GM23338 (cell line): ENCODE measurements at places on chromosomes 16 and 17.

- no peak for DNase-seq
Observed at GRCh38 chr17:75576661-75577060, 10.9 kb upstream of the MYO15B start.

- no peak for DNase-seq
Observed at GRCh38 chr16:3664187-3664896, 9.9 kb downstream of the DNASE1 start.

DNA sequence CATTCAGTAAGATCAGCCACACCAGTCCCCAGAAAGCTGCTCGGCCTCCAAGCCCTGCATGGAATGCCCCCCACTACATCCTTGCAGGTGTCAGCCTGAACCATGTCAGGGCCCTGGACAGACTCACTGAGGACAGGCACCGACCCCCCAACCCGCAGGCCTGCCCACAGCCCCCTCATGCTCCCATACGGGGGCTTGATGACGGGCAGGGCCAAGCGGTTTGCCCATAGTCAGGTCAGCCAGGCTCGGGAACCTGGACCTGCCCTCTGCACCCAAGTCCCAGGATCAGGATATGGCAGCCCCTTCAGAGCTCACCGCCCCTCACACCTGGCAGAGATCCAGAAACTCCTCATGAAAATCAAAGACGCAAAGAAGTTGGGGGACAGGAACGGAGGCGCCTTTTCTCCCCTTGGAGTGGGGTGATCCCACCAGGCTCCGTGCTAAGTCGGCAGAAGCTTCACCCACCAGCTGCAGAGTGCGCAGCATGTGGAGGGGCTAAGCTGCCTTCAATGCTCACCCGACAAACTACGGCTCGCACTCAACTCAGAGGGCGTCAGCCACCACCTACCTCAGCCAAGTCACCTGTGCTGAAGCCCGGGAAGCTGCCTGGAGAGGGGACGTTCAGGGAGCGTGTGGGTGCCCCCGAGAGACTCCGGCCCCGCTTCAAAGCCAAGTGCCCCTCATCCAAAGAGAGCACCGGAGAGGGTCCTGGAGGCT lies 26.5 kb downstream of the GNPTG start:
- no peak for DNase-seq

DNA sequence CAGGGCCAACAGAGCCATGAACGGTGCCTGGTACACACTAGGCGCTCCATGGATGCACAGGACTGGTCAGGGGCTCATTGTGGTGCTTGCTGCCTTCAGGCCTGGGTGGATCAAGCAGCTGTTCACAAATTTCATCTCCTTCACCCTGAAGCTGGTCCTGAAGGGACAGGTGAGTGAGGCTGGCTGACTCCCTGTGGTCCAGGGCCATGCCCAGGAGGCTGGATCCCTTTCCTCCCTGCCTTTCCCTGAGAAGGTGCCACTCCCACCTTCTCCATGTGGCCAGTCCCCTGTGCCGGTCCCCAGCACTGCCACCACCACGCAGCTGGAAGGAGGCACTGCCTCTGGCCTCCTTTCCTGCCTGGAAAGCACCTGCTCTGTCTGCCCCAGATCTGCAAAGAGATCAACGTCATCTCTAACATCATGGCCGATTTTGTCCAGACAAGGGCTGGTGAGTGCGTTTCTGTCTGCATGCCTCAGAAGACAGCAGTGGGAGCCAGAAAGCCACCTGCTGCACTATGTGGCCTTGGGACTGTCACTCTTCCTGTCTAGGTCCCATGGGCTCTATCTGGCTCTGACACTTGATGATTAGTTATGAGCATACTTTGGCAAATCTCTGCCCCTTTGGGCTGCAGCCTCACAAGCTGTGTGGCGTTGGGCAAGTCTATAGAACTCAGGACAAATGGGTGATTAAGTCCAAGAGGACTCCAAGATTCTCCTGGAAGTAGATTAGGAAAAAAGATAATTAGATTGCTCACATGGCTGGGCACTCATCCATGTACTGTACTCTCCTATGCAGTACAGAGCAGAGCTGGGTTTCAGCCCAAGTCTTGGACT lies 9.4 kb downstream of the CETP start:
- no peak for DNase-seq

- DNase-seq: no peak
Observed at GRCh38 chr16:19139436-19140091, 25.8 kb downstream of the ITPRIPL2 start.

DNA sequence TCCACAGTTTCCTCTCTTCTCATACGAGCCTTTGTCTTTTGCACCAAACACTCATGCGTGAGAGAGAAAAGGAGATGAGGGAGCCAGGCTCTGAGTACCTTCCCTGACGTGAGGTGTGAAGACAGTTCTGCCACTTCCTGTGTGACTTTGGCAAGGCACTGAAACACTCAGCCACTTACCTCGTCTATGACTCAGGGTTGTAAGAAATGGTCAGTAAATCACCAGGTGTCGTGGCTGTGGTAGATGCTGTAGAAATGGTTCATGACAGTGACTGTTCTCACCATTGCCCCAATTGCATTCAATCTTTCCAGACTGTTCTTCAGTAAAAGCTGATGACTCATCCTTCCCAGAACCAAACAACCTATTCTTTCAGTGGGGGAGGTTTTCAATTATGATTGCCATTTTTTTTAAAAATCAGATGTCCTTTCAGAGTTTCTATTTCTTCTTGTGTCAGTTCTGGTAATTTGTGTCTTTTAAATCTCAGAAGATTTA lies 49.2 kb upstream of the CBFA2T3 start:
- DNase-seq: no peak

DNA sequence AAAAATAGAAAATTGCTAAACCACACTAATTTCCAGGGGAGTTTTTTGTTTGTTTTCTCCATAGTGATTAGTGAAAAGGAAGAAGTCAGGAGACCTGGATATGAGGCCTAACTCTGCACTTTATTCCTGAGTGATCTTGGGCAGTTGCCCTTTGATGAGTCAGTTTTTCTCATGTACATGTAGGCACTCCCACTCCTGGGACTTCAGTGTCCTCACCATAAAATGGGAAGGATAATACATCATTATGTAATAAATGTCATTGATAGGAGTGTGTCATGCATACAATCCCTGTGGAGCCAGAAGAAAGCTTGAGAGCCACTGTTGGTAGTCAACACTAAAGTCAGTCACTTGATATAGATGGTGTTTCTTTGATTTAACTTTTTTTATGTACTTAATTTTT lies 32.5 kb downstream of the WIPF2 start:
- DNase-seq: no peak

DNA sequence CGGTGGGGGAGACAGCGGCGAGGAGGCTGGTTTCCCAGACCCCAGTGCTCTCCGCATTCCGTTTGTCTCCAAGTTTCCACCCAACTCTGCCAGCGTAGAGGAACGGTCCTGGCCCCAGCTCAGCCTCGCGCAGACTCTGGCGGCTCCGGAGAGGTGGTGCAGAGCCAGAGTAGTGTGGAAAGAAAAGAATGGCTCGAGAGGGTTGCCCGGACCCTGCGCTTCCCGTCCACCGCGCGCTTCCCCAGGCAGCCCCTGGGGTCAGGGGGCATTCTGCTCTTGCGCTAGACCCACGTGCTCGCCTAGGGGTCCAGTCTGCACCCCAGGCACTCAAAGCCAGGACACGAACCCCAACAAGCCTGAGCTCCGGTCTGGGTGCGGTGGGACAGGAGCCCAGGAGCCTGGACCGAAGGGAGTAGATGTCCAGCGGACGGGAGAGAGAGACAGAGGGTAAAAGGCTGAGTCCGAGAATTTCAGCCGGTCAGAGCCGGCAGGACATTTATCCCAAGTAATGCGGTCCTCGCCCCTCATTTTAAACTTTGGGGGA lies 3.8 kb downstream of the PMP22 start:
- peak; percentile 77 for DNase-seq

DNA sequence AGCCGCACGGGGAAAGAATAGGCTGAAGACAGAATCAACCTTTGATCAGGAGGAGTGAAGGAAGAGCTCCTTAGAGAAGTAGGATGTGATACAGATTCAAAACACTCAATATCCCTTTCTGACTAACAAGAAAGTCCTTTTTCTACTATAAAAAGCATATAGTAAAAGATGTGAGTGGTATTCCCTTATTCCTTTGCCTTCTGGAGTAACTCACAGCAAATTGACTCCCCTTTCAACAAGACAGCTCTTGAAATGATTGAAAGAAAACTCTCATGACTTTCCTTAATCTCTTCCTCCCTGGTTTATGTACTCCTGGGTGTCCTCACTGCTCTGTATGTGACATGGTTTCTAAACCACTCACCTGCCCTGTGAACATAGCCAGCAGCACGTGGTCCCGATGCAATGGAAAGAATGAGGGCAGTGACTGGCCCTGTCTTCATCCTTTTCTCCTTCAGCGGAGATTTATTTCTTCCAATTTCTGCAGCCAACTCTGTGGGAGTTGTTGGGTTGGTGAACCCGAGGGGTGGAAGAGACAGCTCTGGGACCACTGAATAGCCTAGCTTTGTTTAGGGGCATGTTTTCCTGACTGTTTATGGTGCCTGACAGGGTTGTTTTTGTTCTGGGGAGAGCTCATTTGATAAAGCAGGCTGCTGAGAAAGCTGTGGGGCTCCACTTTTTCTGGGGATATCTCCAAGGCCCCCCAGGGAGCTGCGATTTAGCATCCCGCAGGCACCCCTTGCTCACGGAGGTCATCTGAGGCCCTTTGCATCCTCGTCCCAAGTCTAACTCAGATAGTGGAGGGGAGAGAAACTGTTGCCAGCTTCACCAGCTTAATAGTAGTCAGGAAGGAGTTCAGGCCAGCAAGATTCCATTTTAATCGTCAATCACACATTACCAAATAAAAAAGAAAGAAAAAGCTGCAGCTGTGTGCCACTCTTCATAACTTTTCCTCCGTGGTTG lies 46.7 kb downstream of the MAP2K6 start:
- peak; percentile 21 for DNase-seq

DNA sequence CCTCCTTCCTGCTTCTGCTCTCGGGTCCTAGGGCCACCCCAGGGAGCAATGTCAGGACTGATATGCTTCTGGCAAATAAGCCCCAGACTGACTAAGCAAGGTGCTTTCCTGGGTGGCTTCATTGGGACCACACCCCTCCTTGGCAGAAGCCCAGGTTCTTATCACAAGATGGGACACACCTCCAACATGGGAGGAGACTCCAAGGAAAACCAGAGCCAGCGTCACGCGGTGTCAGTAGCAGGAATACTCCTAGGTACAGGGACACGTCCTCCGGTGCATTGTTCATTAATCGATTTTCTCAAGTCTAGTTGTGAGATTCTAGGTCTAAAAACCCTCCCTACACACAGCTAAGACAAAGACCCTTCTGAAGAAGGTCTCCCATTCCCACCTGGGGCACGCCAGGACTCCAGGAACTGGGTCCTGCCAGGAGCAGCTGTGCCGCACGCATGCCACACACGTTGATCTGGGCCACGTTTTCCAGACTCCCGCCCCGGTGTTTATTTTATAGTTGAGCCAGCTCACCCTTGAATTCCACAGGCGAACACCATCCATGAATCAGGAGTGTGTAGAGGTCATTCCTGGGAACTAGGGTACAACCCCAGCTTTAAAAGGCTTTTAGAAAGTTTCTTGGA lies 30.8 kb downstream of the FA2H start:
- DNase-seq: no peak

DNA sequence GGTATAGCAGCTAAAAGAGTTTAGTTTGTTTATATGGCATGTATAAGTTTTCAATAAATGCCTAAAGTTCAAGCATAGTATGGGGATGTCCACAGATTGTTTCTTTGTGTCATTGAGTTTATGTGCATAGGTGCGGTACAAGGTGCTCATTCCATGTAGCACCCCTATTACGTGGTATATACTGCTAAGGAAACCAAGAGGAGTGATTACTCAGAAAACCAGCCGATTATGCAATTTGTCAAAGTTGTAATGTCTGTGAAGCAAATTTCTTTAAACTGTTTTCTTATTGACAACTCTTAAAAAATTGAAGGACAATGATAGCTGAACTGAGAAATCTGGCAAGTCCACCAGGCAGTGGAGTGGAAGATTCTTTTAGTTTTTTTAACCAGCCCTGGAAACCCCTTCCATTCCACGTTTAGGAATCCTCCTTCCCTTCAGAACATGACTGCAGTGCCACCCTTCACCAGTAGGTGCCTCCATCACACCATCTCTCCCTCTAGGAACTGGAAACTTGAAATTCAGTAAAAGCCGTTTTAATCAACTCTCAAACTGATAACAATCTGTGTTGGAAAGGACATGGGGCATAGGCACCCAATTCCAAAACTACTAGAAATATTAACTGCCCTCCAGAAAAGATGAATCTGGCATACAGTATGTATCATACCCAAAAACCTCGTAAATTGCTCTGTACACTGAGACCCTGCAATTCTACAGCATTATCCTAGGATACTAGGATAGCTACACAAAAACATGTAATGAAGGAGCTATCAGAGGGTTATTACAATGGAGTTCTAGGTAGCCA lies 43.5 kb downstream of the REXO5 start:
- peak; percentile 80 for DNase-seq

- DNase-seq: no peak
Observed at GRCh38 chr16:65531475-65531874, 409.6 kb upstream of the CDH11 start.

DNA sequence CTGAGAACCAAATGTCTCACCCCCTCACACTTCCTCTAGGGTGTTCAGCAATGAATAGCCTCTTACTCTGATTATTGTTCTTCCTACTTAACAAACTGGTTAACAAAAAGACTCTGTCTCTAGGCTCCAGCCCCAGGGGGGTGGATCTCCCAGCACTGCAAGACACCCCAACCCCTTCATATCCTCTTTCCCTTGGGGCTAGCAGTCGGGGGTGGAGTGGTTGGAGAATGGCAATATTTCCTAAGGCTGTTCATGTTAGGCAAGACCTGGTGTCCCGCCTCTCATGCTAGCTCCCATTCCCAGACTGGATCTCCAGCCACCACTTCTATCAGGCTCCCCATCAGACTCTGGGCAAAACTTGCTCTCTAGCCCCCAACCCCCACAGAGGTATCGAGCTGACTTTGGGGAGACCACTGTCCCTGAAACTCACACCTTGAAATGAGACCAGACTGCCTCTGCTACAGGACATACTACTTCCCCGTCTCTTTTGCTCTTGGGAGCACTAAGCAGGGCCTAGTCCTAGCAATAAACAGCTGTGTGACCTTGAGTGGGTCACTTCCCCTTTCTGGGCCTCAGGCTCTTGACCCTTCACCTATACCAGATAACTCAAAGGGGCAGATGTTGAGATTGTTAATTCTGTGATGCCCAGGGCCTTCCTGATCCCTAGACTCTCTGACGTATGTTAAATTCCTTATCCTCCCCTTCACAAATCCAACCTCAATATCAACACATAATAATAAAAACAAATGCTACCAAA lies 2.4 kb downstream of the SLC25A35 start:
- no peak for DNase-seq

DNA sequence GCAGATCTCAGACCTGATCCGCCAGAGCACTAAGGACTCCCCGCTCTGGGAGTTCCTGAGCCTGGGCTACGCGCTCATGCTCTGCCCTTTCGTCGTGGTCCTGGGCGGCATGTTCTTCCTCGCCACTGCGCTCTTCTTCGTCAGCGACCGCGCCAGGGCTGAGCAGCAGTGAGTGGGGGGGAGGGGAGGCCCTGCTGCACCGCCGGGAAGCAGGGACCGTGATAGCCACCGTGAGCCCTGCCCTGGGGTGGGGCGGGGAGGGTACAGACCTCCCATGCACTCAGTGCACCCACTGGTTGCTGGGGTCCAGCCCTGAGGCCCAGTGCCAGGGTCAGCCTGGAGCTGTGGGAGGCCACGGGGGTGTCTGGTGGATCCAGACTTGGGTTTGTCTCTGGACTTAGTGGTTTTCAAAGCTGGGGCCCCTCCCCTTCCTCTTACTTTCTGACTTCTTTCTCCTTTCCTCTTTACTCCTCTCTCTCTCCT lies 18.9 kb downstream of the MYBBP1A start:
- peak; percentile 62 for DNase-seq
